ENCODE measurements at places on chromosomes 2 and 18.

DNA sequence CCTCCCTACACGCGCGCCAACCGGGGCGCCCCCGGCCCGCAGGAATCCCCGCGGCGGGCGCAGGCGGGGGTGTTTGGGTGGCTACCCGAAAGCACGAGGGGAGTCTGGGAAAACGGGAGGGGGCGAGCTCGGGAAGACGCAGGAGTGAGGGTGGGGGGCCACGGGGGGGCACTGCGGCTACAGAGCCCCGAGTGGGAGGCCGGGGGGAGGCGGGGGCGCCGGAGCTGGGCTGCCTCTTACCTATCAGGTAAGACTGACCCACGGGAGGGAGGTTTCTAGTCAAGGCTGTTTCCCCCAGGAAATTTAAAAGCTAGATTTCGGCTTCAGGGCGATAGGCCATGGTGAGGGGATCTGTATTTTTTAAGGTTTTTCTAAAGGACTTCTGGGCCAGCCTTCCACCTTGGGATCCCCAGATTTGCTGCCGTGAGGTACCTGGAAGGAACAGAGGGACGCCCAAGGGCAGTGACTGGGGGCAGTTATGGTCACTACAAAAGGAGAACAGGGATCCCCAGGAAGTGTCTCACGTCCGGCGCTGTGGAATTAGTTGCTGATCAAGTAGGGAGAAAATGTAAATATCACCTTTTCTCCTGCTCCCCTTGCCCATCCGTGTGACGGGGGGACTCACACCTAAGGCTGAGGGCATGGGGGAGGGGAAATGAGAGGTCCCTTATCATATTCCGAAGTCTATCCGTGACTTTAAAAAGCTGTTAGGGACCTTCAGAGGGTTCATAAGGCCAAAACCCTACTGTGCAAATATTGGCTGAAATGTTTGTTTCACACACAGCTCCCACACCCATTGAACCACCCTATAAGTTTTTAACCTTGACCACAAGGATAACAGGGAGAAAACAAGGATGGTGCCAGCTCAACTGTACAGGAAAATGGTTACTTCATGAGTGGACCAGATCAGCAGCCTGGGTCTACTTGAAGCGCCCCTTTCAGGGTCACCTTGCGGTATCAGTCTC lies 638 bp upstream of the IRS1 start:
- no peak for DNase-seq

- DNase-seq: no peak
These were observed 45.7 kb downstream of the ITGB1BP1 start for GRCh38 chr2:9377461-9378097.

DNA sequence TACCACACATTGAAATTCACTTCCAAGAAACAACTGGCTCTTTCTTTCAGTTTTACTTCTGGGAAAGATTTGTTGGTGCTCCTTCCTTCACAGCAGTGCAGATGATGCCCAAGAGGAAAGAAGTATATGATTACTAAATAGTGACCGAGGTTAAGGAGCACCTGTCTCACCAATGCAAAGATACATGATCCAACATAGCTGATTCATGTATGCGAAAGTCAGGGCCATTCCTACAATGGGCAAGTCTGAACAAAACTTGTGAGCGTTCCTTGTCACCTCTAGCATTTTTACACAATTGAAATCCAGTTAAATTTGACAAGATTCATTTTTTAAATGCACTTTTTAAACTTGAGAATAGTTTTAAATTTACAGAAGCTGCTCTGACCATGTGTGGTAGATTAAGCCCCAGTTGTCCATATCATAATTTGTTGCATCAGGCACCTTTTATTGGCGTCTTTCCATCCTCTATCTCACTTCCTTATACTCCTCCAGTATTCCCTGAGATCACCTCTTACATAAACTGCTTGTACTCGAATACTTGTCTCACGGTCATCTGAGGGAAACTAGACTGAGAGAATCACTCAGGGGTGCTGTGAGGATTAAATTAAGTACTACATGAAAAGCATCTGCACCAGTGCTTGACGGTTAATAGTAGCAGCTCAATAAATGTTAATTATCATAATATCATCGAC lies 438.8 kb upstream of the CDH20 start:
- no peak for DNase-seq

GRCh38 chr18:23669804-23670405 lies 7.2 kb upstream of the ANKRD29 start:
- no peak for DNase-seq

GRCh38 chr2:221286406-221286805 lies 285.7 kb downstream of the EPHA4 start:
- peak; percentile 40 for DNase-seq

GRCh38 chr2:62408241-62408677 lies 97.7 kb downstream of the TMEM17 start:
- DNase-seq: no peak

- DNase-seq: peak; percentile 26
These were observed 8.2 kb upstream of the RBM44 start for GRCh38 chr2:237790353-237790752.

- DNase-seq: peak; percentile 17
These were observed 568 bp downstream of the ARL5A start for GRCh38 chr2:151827564-151828142.

GRCh38 chr2:130314377-130314776 lies 28.3 kb upstream of the IMP4 start:
- DNase-seq: no peak

DNA sequence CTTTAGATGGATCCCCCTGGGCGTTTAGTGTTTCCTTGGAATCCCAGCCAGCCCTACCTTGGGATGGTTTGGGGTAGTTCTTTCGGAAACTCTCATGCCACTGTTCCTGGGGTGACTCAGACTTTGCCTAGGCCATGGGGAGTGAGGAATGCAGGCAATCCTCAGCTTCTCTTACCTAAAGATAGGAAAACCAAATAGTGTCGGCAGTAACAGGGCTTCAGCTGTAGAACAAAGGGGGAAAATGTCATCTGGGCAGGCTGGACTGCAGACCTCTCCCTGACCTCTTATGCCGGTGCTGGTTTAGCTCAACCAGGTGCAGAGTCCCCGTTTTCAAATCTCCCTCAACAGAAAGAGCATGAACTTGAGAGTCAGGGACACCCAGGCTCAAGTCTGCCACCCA lies 252.1 kb downstream of the TSN start:
- DNase-seq: no peak

DNA sequence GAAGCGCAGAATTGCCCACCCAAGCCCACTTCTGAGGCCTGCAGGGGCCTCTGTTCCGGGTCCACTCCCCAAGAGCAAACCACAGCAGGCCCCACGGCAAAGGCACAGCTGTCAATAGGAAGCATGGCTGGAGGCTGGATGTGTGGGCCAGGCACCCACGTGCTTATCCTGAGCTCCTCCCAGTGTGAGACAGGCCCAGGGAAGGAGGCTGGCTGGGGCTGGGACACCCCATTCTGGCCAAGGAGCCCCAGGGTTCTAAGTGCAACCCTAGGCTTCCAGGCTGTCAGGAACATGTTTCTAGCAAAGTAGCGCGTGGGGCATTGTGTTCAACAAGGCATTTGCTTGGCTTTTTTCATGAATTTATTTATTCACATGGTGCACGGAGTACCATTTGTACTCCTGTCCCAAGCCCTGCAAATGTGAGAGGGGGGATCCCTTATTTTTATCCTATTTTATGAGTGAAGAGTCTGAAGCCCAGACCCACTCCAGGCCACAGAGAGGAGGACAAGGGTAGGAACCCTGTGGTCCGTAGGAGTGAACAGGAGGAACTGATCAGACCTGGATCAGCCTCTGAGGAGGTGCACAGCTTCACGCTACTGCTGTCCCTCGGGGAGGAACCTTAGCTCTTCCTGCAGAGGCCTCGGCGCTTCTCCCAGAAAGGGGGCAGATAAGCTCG lies 6.1 kb upstream of the RAB17 start:
- DNase-seq: no peak

DNA sequence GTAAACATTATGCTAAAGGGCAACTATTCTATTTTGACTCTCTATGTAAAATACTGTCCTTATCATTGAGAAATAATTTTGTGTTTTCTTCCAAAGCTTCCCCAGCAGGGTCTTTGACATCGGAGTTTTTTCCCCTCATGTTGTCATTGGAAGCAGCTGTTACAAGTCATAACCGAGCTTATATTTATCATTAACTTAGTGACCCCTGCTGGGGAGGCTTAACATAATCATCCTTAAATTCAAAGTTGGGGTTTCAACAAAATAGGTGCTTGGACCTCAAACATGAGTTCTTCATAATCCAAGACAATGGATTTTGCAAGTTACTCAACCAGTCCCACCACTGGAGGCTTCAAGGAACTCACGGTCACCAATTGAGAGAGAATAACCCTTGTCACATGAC lies 330.9 kb downstream of the DCC start:
- DNase-seq: peak; percentile 22

DNA sequence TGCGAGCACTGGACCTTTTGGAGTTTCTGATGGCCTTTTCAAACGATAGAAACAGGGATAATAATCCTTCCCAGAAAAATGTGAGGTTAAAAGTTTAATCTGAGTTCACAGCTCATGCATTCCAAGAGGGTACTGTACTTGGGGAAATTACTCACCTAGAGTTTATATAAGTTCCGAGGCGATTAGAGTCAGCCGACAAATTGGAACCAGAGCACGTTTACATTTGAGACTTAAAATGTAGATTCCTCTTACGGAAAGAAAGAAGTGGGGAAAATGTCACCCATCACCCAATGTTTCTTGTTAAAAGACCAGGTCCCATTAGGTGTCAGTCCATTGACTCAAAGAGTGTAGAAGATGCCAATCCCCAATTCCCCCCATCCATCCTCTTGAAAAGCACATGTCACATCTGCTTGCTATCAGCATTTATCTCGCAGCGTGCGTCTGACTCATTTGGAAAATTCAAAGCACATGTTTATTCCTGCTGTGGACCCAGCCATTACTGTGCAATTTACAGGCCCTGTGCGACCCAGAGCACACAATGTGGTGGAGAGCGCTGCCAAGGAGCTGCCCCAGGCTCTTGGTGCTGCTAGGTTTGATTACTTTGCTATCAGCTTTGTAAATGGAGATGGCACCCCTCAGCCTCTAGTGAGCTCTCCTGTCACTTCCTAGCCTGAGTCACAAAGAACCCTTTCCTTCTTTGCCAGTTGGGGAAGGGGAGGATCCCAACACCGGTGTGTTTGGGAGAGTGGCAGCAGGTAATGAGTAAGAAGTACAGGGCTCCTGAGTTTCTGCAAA lies 104.8 kb downstream of the COLEC12 start:
- DNase-seq: peak; percentile 97

- no peak for DNase-seq
These were observed 81.5 kb upstream of the YWHAQ start for GRCh38 chr2:9712263-9712662.

DNA sequence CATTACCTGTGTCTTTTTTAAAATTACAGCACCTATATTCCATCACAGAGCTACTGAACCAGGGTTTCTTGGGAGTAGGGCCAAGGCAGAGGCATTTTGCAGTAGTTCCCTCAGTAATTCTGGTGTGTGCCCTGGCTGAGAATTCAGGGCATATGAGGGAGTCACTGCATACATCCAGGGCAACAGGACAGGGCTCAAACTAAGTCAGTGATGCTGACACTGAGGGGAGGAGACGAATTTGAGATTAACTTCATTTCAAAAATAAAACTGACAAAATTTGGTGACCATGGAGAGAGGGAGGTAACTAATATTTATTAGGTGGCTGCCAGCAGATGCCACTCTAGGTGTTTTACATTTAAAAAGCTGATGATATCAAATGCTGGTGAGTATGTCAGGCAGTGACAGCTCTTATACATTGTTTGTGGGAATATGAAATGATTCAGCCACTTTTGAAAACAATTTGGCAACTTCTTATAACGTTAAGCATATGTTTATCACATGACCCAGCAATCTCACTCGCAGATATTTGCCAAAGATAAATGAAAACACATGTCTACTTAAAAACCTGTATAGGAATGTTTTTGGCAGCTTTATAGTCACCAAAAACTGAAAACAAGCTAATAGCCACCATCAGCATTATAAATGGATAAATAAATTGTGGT lies 20.3 kb downstream of the STRADB start:
- DNase-seq: peak; percentile 85

DNA sequence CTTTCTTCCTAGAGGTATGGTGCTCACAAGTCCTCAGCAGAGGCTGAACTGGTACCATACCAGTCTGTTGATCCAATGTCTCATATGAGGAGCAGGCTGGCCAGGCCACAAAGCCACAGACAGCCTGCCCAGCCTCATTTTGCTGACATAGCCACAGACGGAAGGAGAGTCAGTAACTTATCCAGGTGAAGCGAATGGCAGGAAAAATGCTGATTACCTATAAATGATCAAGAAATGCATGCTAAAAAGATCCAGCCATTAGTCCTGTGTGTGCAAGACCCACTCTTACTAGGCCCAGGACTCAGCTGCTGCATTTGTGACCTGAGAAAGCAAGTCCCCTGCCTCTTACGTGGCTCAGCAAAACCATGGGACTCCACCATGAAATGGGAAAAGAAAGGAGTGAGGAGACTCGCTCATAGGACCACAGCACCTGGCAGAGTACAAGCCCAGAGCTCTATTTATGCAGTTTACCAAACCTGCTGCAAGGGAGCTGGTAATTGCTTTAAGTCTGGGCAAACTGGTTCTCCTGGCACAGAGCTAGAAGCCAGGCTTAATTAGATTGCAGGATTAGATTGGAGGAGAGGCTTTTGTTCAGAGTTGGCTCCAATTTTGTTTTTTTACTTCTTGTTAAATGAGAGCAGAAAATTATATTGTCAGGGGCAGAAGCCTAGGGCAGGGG lies 19.0 kb downstream of the RHOB start:
- no peak for DNase-seq

- peak; percentile 41 for DNase-seq
These were observed 2.5 kb upstream of the CNDP2 start for GRCh38 chr18:74493689-74494088.

GRCh38 chr2:28274911-28275685 lies 117.6 kb upstream of the FOSL2 start:
- peak; percentile 97 for DNase-seq
